ENCODE measurements at places on chromosomes 2 and 18.

- no peak for DNase-seq
Measured at GRCh38 chr2:98269274-98269673, 77.0 kb upstream of the CNGA3 start.

GRCh38 chr2:223954401-223954800 is 2.9 kb upstream of the MRPL44 start:
- DNase-seq = no peak

DNA sequence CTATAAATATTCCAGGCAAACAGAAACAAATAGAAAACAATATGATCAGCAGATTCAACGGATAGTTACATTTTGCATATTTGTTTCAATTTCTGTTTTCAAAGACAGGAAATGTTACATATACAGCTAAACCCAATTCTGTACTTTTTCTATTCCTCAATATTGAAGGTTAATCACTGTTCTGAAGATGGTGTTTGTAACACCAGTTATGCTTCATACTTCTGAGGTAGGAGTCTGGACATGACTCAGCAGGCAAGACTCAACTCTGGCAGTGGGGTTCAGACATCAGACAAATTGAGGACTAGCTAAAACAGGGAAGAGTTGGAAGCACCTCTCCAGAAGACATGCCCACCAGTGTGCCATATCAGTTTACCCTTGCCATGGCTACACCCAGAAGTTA is 16.6 kb downstream of the SERPINB13 start:
- no peak for DNase-seq

DNA sequence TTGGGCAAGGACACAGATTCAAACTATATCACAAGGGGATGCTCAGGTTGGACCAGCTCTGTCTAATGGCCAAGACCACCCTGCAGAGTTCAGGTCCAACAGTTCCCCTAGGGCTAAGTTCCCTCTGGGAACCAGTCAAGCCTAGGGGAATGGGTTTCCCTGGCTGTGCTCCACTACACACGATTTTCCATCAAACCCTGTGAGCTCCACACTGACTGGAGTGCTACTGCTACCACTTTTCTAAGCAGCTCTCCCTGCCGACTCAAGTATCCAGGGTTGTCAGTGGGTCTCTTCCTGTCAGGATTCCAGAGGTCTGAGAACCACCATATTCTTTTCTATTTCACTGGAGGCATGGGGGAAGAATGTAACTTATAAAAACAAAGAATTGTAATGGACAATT is 280.4 kb upstream of the COL3A1 start:
- no peak for DNase-seq

DNA sequence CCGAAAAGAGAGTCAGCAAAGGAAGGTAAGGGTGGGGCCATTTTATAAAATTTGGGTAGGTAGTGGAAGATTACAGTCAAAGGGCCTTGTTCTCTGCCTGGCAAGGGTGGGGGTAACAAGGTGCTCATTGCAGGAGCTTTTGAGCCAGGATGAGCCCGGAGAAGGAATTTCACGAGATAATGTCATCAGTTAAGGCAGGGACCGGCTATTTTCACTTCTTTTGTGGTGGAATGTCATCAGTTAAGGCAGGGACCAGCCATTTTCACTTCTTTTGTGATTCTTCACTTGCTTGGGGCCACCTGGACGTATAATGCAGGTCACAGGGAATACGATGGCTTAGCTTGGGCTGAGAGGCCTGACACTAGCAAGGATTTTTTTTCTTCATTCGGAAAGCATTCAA is 58.1 kb downstream of the CYP1B1 start:
- DNase-seq = no peak

GRCh38 chr2:133682347-133682746 is 114.1 kb upstream of the NCKAP5 start:
- no peak for DNase-seq

- DNase-seq = peak; percentile 25
Measured at GRCh38 chr2:219362524-219363164, 25.1 kb downstream of the DNPEP start.

- DNase-seq = no peak
Measured at GRCh38 chr2:205815673-205816072, 133.4 kb downstream of the NRP2 start.

DNA sequence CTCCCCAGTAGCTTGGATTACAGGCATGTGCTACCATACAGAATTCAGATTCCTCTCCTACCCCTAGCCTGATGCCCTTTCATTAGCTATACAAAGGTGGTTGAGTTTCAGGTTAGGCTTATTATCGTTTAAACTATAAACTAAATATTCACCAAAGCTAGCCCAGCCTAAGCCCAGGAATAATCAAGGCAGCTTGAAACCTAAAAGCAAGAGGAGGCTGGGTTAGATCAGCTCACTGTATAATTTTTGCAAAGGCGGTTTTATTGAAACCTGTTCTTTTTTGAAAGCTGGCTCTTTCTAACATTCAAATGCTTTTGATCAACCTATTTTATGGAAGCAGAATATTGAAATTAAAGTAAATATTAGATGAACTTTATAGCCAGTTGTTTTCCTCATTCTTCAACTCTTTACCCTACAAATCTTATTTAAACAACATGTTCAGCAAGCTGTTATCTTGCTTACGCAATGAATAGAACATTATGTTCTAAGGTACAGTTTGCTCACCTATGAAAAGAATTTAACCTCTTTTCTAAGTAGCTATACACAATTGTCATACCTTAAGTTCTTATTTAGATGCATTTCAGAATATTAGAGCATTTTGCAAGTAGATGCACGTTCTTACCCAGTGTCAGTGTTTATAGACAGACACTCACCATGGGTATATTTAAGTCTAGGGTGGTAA is 241.6 kb downstream of the NEDD4L start:
- DNase-seq = no peak

- no peak for DNase-seq
Measured at GRCh38 chr18:44803019-44803650, 122.4 kb downstream of the SETBP1 start.

DNA sequence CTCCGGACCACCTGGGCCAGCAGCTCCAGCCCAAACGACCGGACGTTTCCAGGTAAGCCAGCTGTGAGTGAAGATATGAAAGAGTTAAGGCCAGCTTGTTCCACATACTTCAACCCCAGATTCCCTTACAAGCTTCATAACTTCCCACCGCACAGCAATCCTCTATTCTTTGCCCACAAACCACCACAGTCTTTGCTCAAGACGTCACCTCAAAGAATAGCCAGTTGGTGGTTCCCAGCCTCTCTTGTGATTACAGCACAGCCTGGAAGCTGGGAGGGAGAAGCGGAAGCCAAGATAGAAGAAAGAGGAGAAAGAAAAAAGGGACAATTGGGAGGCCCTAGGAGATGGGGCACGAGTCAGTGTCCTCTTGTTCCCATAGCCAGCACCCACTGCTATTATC is 70.6 kb downstream of the NRP2 start:
- DNase-seq = no peak

GRCh38 chr2:46047290-46047689 is 249.9 kb upstream of the EPAS1 start:
- DNase-seq = no peak

- DNase-seq = no peak
Measured at GRCh38 chr2:24402242-24403097, 42.1 kb upstream of the ITSN2 start.

- peak; percentile 86 for DNase-seq
Measured at GRCh38 chr2:136381722-136382633, 264.0 kb upstream of the CXCR4 start.

DNA sequence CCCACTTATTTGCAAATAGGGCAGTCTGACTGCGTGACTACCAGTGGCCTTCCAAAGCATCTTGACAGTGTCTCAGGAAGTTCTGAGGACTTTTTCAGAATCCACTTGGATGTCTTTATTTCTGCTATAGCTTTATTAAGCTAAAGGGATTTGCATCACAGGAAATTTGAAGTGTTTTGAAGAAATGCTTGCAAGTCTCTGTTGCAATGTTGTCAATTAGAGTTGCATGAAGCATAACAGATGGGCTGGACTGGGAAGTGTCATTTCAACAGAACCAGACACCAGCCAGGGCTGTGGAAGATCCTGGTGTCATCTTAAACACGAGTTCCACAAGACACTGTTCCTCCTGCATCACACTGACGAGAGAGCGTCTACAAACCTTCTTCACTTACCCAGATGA is 224.5 kb downstream of the EN1 start:
- DNase-seq = no peak

GRCh38 chr18:63297687-63298399 is 21.7 kb downstream of the BCL2 start:
- DNase-seq = no peak

DNA sequence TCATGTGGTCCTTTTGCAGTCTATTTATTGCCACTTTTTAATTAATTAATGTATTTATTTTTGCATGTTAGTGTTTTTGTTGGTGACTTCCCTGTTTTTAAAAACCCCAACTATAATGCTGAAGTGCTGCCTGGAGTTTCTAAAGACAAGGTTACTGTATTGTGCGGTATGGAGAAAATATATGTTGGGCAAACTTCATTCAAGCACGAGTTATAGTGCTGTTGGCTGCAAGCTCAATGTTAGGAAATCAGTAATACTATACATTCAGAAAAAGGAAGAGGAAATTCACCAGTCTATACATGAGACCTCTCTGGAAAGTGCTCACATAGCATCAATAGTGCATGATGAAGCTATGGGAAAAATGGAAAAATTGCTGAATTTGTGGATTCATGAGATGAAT is 15.4 kb upstream of the RBMS1 start:
- DNase-seq = no peak

- no peak for DNase-seq
Measured at GRCh38 chr18:36636237-36636817, 192.5 kb downstream of the TPGS2 start.

DNA sequence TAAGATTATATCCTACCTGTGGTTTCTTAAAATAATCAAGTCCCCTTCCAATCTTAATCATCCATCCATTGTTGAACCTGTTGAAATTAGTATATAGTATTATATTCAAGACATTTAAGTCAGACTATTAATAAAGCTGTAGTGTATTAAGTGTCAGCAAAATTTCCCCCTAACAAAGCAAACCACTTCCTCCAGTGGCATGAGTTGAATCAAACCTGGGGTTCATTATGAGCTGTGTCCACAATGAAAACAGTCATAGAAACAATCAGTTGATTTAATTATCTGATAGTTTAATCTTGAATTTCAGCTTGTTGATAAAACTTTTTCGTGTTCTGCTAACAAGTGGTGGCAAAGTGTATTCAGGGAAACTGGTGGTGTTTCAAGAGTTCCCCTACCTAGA is 11.3 kb downstream of the MITD1 start:
- no peak for DNase-seq

DNA sequence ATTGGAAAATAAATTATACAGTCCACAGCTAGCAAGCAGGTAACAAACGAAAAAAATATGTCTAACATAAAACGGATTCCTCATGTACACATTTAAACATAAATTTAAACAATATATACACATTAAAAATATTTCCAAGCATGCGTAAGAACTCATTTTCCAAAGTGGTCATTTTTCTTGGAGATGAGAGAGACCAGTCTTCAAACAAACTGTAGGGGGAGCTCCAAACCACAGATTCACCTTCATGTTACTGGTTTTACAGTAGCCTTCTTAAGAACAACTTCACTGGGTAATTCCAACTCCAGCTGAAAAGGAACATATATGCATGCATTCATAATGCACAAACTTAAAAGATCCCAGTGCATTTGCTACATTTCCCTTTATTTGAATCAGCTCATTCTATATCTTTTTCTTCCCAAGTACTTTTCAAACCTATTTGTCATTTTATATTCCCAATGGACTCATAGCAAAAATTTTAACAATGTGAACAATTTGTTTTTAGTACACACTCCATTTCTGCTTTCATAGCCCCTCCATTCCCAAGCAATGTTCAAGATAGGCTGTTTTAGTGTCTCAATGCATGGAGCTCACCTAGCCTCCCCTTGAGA is 4.7 kb upstream of the STAMBP start:
- DNase-seq = no peak

- DNase-seq = no peak
Measured at GRCh38 chr2:71730785-71731383, 277.5 kb downstream of the DYSF start.
